ENCODE measurements at places on chromosomes 11 and 22.

DNA sequence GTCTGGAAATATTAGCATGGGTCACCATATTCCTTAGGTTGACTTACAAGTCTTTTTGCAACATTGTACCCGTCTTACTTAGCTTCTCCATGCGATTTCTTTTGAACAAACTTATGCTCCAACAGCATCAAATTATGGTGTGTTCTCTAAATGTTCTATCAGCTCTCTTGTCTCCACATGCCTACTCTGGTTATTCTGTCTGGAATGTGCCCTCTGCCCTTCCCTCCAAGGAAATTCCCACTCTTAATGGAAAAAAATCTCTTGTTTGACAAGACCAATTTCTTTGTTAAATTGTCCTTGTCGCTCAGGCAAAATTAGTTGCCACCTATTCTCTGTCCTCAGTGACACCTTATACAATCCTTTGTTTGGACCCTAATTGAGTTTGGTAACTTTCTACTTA is 522.8 kb upstream of the LUZP2 start:
- no peak for DNase-seq

DNA sequence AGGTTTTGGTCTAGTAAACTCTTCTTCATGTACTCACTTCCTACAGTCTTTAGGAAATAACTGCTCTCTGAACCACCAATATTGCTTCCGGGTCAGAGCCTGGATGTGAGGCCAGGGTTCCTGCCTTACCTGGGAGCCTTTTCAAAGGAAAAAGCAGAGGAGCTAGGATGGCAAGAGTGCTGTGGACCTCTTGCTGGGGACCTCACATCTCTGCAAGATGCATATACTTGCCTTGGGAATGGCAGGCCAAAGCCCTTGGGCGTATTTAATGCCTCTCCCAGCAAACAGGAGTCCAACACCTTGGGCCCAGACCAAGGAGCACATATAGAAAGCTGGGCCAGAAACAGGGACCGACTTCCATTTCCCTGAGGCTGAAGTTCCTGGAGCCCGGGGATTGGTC is 5.3 kb downstream of the GLB1L2 start:
- no peak for DNase-seq

GRCh38 chr22:23237201-23237798 is 57.0 kb downstream of the BCR start:
- no peak for DNase-seq

DNA sequence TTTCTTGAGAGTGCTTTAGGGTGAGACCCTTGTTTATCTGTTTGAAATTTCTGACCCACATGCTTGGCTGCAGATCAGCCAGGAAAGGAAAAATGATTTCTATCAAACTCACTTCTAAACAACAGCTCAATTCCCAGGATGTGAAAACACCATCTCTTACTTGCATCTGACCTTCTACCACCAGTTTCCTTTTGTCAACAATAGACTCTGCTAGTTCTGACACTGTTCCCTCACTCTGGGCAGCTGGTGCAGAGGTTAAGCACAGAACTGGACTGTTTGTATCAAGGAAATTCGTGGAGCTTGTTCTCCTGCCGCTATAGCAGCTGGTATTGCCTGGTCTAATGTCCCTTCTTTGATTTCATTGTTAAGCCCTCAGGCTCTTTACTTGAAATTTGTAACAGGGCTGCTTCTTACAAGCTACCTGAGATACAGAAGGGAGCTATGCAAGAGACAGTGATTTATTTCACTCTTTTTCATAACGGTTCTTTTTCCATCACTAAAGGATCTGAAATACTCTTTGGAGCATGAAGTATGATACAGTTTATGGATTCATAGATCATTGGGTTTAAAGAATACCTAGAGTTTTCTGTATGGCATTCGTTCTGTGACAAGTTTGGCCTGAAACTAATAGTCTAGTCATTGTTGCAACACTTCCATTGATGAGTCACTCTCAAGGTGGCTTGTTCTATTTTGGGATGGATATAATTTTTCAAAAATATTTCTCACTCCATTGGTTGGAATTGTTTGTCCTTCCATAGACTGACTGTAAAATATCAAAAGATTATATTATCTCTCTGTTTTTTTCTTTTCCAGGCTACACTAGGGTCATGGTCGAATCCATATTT is 178.2 kb upstream of the ZC3H12C start:
- DNase-seq, result no peak
